Liver (tissue), 10 donors: ENCODE measurements at places on chromosomes 6 and 20. TPM values are rescaled to one million over a fixed set of nuclear protein-coding genes. Genes with fewer than 3 reads are reported as not detected.

GRCh38 chr6:38404355-38404754 is 235.4 kb downstream of the BTBD9 start:
- DNase-seq = no peak

GRCh38 chr20:24783631-24784492 is 165.2 kb upstream of the CST7 start:
- DNase-seq = no peak

Gene BACH2
- 1.9 TPM for polyA plus RNA-seq

GRCh38 chr6:128202169-128202765 is 301.4 kb upstream of the THEMIS start:
- DNase-seq = no peak

Gene ABHD16B
- 0.10 TPM for polyA plus RNA-seq

- DNase-seq = no peak
Observed at GRCh38 chr6:83735461-83735860, 26.6 kb upstream of the SNAP91 start.

Gene RNF182
- polyA plus RNA-seq = not detected

Gene PPIL6
- polyA plus RNA-seq = 0.33 TPM

DNA sequence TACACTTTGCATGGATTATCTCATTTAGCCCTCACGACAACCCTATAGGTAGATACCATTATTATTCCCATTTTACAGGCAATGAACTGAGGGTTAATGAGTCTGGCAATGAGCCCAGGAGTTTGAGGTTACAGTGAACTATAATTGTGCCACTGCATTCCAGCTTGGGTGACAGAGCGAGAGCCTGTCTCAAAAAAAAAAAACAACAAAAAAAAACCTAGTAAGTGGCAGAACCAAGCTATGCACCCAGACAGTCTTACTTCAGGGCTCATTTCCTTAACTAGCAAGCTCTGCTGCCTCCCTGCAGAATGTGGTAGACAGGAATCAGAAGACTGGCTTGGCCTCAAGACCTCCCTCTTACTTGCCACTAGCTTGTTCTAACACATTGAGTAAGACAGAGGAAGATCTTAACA is 71.9 kb upstream of the RREB1 start:
- DNase-seq = no peak

- no peak for DNase-seq
Observed at GRCh38 chr6:7292596-7293255, 20.3 kb downstream of the SSR1 start.

DNA sequence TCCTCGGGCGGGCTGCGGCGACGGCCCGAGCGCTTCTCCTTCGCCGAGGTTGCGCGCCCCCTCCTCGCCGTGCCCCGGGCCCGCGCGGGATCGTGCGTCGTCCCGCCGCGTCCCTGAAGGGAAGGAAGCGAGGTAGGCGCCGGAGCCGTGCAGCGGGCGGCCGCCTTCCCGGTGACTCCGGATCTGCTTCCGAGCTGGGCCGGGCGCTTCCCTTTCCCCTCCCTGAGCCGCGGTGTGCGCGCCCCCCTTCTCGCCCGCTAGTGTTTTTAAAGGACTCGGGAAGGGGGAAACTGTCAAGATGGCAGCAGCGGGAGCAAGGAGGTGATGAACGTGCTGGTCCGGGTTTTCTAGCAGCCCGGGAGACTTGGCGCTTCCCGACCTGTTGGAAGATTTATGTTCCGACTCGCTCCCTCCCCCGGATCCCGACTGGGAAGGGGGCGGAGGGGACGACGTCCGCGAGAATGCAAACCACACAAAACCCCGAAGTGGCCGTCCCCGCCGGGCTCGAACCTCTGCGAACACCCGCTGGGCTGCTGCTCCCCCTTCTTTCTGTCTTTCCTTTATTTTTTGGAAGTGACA is 744 bp upstream of the FOXO3 start:
- DNase-seq = no peak

Gene BHLHE23
- polyA plus RNA-seq = not detected

DNA sequence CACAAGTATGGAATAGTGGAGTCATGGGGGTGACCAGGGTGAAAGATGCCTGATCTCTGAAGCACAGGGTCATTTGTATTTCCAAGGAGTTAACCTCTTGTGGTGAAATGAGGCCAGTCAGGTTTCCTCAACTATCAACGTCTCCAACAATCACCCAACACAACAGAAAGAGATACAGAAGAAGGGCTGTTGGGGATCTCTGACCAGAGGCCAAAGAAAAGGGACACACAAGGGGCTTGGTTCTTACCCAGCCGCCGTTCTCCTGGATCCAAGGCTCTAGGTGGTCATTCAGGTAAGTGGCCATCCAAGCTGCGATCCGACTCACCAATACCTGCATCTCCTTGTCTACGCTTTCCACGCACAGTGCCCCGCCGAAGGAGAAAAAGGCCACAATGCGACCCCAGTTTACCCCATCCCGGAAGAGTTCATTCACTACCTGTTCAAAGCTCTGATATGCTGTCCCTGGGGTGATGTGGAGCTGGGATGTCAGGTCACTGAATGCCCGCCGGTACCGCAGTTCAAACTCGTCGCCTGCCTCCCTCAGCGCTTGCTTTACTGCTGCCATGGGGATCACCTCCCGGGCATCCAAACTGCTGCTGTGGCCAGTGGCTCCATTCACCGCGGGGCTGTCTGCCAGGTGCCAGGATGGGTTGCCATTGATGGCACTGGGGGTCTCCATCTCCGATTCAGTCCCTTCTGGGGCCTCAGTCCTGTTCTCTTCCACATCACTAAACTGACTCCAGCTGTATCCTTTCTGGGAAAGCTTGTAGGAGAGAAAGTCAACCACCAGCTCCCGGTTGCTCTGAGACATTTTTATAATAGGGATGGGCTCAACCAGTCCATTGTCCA is 1.0 kb downstream of the BCL2L1 start:
- DNase-seq = peak; percentile 50

- DNase-seq = no peak
Observed at GRCh38 chr6:132054525-132054924, 103.4 kb upstream of the CCN2 start.

DNA sequence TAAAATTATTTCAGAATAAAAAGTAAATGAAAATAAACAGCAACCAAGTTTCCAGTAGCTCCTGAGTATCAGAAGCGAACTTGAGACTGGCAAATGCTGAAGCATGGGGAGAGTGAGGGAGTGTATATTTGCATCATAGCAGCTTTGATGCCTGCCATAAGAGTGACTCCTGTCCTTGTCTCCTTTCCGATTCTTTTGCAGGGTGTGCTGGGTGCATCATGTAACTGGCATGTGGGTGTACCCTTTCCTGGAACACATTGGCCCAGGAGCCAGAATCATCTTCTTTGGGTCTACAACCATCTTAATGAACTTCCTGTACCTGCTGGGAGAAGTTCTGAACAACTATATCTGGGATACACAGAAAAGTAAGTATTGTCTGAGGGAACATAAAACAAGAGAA is 117.4 kb downstream of the ADAT2 start:
- DNase-seq = no peak

DNA sequence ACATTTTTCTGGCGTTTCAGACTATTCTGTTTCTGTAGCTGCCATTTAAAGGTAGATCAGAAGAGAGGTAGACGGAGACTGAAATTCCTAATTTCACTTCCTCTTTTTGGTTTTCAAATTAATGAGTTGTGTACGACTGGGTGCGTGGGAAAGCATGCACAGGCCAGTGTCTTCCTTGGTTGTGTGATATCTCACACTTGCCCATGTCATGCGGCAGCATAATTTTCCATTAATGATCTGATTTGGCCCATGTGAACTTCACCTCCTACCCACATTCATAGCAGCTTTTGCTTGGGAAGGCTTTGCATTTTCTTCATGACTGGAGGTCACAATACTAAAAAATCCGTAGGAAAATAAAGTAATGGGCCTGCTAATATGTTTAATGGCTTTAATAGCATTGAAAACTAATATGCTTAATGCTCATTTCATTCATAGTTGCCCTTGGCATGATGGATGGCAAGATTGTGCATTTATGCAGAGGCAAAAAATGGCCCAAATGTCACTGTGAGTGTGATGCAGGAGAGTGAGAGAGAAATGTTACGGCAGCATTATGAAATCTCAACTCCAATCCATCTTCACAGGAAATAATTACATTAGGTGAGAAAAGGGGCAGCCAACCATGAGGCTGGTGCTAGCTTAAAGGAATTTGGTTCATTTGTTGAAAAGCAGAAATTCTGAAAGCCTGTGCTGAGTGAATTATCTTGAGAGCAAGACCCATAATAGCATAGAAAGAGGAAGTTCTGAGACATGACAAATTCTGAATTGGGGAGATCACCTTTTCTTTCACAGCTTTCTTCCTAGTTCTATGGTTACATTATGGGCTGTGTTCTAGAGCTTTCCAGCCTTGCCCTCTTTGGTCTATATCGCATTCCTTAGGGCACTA is 69.0 kb upstream of the UST start:
- DNase-seq = no peak

- DNase-seq = no peak
Observed at GRCh38 chr6:53359843-53360092, 11.0 kb upstream of the ELOVL5 start.

Gene RFX6
- polyA plus RNA-seq = not detected

Gene SAMD10
- 3.4 TPM for polyA plus RNA-seq

Gene TREM2
- 0.18 TPM for polyA plus RNA-seq

- DNase-seq = no peak
Observed at GRCh38 chr6:46715141-46715540, 20.0 kb downstream of the PLA2G7 start.

DNA sequence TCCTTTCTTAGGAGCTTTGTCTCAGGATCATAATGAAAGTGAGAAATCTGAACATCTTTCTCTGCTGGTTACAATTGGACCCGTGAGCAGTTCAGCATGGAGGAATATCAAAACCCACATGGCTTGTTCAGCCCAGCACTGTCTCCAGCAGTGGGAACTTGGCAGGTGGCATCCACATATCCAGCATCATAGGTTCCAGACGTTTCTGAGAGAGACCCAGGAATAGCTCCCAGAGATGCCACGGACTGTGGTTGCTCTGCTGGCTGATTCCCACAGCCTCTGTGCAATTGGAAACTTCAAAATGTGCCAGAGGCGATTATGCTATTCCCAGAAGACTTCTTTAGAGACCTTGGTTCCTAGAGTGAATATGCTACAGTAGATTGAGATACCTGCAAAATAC is 76.4 kb downstream of the PHACTR2 start:
- DNase-seq = no peak

DNA sequence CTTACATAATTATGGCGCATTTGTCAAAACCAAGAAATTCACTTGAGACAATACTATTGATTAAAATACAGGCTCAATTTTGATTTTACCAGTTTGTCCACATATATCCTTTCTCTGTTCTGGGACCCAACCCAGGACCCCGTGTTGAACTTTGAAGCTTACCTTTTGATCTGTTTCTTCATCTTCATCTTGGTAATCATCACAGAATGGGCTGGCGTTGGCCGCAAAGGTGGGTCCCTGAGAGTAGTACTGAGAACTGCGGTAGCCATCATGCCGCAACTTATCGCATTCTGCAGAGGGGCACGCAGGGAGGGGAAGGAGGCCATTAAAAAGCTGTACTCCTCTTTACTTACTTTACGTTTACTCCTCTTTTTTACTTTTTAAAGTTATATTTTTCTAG is 26.1 kb downstream of the NHSL1 start:
- no peak for DNase-seq

DNA sequence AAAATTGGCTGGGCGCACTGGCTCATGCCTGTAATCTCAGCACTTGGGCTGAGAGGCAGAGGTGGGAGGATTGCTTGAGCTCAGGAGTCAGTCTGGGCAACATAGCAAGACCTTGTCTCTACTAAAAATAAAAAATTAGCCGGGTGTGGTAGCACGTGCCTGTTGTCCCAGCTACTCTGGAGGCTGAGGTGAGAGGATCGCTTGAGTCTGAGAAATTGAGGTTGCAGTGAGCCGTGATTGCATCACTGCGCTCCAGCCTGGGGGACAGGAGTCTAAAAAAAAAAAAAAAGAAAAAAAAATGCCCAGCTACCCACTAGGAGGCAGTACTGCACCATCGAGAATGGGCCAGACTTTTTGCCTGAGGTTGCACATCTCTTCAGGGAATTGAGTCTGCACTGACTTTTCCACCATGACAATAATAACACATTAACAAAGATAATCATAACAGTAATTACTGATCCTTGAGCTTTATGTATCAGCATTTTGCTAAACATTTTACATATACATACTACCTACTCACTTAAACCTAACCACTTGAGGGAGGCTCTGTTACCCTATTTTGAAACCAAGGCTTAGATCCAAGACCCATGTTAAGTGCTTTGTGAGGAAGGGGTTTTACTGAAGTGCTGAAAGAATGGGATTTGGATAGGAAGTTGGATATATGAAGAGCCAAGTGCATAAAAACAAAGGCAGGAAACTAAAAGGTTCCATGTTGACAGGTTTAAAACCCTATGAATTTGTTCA is 21.0 kb downstream of the SRSF3 start:
- no peak for DNase-seq

- DNase-seq = no peak
Observed at GRCh38 chr6:8400663-8401062, 34.7 kb downstream of the SLC35B3 start.

Gene SOX4
- polyA plus RNA-seq = 1.2 TPM

- no peak for DNase-seq
Observed at GRCh38 chr6:1798303-1798964, 188.7 kb downstream of the FOXC1 start.

- no peak for DNase-seq
Observed at GRCh38 chr6:50655848-50656453, 57.4 kb upstream of the TFAP2D start.

- no peak for DNase-seq
Observed at GRCh38 chr20:23826541-23827021, at the start of gene CST2. Gene CST2 (minus strand): TSS chr20:23826729. CDS start chr20:23826660, 69 bp downstream.

DNA sequence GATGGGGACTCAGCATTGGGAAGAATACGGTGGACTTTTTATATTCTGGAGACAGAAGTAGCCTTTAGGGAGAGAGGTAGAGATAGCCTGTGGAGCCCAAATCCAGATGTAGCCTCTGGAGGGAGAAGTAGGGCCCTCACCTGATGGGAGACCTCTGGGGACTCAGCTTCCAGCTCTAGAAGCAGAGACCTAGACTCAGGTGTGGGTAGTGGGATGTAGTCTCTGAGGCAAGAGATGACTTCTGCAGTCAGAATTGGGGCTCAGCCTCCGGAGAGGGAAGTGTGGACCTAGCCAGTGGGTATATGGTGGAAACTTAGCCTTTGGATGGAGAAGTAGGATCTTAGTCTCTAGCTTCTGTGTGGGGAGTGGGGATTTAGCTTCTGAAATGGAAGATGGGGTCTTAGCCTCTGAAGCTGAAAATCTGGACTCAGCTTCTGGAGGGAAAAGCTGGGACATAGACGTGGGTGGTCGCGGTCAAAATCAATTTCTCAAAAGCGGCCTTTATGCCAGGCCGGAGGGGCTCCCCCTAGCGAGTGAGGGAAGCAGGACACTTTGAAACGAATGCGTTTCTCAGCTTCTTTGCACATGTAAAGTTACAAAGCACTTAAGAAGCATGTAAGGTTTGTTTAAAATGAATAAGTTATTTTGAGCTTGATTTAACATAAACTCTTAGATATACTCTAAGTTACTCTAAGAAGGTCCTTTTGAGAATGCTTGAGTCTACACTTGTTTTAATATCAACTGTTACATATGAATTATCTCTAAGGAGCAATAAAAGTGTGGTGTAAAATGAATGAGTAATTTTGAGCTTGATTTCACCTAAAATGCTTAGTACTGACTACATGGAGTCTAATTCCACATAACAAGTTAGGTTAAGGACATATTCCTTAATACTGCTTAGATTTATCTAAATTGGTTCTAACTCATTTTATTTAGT is 12.9 kb upstream of the ZNF343 start:
- peak; percentile 60 for DNase-seq

Gene XKR7
- not detected for polyA plus RNA-seq

- no peak for DNase-seq
Observed at GRCh38 chr6:149166747-149167146, 150.8 kb upstream of the TAB2 start.
